Heart left ventricle (tissue), 16 donors: ENCODE measurements at places on chromosomes 3 and 15. TPM values are rescaled to one million over a fixed set of nuclear protein-coding genes. Genes with fewer than 3 reads are reported as not detected.

DNA sequence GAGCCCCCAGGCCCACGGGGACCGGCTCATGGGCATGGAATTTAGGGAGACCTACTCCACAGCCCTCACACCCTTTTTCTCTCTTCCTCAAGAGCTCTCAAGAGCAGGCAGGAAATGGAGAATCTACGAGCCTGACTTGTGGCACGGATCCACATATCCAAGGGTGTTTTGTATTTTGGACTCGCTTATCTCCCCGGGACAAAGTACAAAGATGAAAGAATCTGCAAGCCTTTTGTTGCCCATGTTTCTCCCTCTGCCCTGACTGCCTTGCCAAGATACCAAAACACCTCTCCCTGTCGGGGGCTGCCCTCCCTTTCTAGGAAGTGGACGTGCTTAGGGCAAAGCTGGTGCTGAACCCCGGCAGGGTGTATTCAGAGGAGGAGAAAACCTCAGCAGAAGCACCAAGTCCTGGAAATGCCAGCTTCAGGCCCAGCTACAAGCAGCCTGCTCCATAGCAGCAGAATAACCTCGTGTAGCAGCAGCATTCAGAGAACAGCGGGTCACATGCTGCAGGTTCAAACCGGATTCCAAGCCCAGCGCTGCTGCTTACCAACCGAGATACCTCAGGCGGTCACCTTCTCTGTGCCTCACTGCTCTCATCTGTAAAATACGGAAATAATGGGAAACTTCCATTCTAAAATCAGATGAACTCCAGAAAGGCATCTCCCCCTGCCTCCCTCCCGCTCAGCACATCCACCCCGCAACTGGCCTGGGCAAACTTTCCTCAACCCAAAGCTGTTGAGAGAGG, 35.2 kb downstream of the DNASE1L3 start:
- no peak overlapping the region for H3K4me3 ChIP-seq
- peaks cover 13% of the 10 kb centered on the region for H3K4me1 ChIP-seq
- peak overlapping the region; percentile 49 for H3K27ac ChIP-seq
- peaks cover 9% of the 10 kb centered on the region for H3K36me3 ChIP-seq
- H3K27me3 ChIP-seq, result no peaks in the 10 kb centered on the region

DNA sequence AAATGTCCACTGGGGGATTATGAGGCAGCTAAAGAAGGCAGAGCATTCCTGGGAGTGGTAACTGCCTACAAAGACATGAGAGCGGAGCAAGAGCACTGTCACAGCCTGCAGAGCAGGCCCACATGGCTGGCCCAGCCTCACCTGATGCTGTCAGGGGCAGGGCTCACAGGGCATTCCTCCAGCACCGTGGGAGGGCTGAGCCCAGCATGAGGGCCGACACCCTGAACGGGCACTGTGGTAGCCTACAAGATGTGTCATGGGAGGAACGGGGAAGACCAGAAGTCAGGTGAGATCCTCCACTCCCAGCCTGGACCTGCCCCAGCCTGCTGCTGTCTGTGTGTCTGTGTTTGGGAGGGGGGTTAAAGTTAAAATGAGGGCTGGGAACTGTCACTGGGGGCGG, 30.1 kb downstream of the CCDC12 start:
- no peak for DNase-seq
- no peaks in the 10 kb centered on the region for H3K27me3 ChIP-seq
- H3K27ac ChIP-seq, result peak overlapping the region; percentile 75
- no peaks in the 10 kb centered on the region for H3K36me3 ChIP-seq

The SNTN gene
- not detected for total RNA-seq

The MESP2 gene
- not detected for total RNA-seq

The SPSB4 gene
- total RNA-seq, result 7.9 TPM

The MLH1 gene
- total RNA-seq, result 51.6 TPM
